Sigmoid colon (tissue), 7 donors: ENCODE measurements at places on chromosomes 5 and 9. TPM values are rescaled to one million over a fixed set of nuclear protein-coding genes. Genes with fewer than 3 reads are reported as not detected.

Gene VCAN
- 65.8 TPM for total RNA-seq

Gene IL33
- 33.5 TPM for total RNA-seq

Gene TMEM267
- total RNA-seq = 11.7 TPM

Gene GPR150
- not detected for total RNA-seq

Gene NAA35
- 31.6 TPM for total RNA-seq

Gene SPRY4
- 15.7 TPM for total RNA-seq

Gene SPINK13
- total RNA-seq = not detected

Gene CD274
- total RNA-seq = 1.2 TPM

Gene SNAPC4
- 5.0 TPM for total RNA-seq

Gene KIAA1191
- 117 TPM for total RNA-seq
